Activated T-helper 2 cell treated with anti-CD3 and anti-CD28 coated beads, Interferon-gamma antibody, Interleukin-2, Interleukin-4, amounts not matched to agents 10 μg/mL and 5 μg/mL and 100 μg/mL, durations not matched to agents 14 hours and 24 hours and 36 hours (primary cell): ENCODE measurements at places on chromosomes 4 and X. TPM values are rescaled to one million over a fixed set of nuclear protein-coding genes. Genes with fewer than 3 reads are reported as not detected.

DNA sequence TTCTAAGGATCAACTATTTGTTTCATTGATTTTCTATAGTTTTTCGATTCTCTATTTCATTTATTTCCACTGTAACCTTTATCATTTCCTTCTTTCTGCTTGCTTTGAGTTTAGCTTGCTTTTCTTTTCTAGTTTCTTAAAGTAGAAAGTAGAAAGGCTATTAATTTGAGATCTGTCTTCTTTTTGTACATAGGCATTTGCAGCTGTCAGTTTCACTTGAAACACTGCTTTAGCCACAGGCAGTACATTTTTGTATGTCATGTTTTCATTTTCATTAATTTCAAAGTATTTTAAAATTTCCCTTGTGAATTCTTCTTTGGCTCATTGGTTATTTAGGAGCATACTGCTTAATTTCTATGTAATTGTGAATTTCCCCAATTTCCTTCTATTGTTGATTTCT, 152.2 kb downstream of the SH3KBP1 start:
- no peak for DNase-seq

- DNase-seq = no peak
Observed at GRCh38 chr4:23966725-23967124, 76.9 kb upstream of the PPARGC1A start.

- no peak for DNase-seq
Observed at GRCh38 chr4:2927696-2928075, 35.5 kb downstream of the NOP14 start.

DNA sequence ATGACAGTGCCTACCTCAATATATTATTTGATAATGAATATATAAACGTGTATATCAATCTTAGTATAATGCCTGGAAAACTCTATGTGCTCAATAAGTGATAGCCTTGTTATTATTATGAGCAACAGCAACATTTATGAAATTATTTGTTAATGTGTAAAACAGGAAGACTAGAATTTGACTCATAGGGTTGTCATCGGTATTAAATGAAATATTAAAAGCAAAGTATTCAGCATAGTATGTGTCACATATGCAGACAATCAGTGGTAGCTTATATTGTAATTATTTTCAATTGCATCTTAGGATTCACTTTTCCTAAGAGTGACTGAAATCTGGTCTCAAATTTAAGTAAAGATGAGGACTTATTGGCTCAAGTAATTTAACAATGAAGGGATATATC, 24.6 kb downstream of the SPANXD start:
- no peak for DNase-seq

The FABP2 gene
- not detected in 2 replicates for total RNA-seq

DNA sequence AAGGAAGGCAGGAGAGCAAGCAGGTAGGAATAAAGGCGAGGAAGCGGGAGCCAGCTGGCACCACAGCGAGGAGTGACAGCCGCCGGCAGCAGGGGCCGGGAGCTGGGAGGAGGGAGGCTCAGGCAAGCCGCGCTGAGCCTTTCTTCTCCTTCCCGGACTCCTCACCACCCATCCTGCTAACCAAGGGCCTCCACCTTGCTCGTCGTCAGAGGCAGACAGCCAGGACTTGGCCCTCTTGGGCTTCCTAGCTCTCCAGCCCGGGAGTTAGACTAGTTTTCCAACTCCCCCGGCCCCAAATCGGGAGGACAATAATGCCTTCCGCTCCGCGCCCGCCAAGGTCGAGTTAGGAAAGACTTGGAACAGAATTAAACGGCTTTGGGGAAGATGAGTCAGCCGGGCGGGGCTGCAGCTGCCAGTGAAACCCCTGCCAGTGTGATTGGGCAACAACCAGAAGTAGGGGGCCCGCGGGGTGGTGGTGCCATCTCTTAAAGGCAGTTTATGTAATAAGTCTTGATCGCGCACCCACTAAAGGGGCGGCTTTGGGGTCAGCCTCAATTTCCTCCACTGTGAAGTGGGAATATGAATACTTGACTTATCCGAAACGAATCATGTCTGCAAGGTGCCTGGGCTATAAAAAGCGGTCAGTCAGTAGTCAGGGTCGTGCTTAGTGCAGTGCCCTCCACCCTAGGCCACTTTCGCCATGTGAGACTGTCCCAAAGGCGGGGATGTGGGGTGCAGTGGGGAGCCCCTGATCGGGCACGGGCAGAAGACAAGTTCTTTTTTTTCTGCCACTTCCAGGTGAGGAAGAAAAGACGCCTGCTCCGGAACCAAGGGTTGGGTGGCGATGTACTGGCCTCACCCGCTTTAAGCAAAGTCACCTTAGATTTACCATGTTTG, 6.7 kb upstream of the HSD17B10 start:
- no peak for DNase-seq

The RBMXL3 gene
- total RNA-seq = not detected in 2 replicates
